ENCODE measurements at places on chromosomes 16 and 17. TPM values are rescaled to one million over a fixed set of nuclear protein-coding genes. Genes with fewer than 3 reads are reported as not detected.

The PRSS36 gene
- polyA plus RNA-seq, result 1.6 TPM

The INCA1 gene
- polyA plus RNA-seq, result 7.2 TPM

DNA sequence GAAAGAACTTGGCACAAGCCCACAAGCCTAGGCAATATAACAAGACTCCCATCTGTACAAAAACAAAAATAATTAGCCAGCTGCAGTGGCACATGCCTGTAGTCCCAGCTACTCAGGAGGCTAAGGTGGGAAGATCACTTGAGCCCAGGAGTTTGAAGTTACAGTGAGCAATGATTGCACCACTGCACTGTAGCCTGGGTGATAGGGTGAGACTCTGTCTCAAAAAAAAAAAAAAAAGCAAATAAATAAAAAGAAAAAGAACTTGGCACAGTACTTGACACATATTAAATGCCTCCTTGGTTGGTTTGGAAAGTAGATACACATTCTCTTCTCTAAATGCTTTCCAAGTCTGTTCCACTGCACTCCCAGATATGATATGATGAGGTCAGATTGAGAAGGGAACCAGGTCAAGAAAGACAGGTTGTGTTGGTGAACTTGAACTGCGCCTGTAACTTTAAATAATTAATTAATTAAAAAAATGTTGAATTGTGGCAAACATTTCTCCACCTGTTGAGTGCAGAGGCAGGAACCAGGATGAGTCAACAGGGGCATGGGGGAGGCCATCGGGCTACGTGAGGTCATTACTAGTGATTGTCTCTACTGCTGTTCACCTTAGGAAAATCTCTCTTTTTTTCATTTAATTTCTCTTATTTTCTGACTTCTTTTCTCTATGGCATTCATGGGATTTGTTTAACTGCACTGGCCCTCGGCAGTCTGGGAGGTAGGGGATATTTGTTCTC lies 25.9 kb upstream of the EFCAB13 start:
- DNase-seq, result no peak

DNA sequence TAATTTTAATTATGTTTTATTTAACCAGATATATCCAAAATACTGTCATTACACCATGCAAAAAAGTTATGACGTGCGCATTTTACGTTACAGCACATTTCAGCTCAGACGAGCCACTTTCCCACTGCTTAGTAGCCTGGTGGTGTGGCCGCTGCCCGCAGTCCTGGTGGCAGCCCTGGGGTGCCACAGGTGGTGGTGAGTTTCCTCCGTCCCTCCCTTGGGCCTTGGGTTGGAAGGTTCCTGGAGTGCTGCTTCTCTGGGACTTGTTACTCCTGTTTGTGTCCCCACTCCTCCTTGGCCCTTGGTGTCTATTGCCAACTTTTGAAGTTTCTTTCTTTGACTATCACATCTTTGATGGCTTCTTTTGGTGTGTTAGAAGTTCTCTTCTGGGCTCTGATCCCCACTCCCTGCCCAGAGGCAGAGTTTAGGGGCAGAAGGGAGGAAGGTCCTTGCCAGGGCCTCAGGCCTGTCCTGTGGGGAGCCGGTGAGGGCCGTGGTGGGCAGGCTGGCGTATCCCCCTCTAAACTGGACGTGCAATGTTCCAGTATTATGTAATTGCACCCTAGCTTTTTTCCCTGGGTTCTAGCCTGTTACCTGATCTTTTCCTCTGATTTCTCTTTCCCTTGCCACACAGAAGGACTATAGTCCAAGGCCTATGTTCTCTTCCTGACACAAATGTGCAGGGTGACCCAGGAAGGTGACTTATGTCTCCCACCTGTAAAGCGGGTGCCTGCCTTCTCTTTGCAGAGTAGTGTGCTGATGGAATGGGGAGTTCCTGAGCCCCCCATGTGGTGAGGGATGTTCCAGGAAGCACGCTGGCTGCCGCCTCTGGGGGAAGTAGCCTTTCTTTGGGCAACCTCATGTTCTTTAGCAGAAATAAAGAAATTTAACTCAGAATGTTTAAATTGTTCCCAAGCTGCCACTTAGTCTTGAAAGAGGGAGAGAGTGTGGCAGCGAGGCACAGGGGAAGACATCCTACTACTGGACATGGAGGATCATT lies 8.4 kb downstream of the MPRIP start:
- no peak for DNase-seq

DNA sequence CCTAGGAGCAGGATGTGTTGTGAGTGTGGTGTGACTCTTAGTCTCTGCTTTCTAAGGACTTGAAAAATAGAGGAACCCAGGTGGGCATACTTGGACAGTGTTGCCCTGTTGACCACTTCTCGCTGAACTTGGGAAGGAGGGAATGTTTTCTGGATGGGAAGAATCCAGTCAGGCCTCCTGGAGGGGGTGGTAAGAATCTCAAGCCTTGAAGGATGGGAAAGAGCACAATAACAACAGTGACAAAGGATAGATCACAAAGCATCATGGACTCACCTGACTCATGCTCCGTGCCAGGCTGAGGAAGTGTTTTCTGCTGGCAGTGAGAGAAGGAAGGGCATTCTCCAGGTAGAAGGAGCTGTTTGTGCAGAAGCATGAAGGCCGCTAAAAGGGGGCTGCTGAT lies 8.4 kb downstream of the KAT8 start:
- DNase-seq, result no peak

DNA sequence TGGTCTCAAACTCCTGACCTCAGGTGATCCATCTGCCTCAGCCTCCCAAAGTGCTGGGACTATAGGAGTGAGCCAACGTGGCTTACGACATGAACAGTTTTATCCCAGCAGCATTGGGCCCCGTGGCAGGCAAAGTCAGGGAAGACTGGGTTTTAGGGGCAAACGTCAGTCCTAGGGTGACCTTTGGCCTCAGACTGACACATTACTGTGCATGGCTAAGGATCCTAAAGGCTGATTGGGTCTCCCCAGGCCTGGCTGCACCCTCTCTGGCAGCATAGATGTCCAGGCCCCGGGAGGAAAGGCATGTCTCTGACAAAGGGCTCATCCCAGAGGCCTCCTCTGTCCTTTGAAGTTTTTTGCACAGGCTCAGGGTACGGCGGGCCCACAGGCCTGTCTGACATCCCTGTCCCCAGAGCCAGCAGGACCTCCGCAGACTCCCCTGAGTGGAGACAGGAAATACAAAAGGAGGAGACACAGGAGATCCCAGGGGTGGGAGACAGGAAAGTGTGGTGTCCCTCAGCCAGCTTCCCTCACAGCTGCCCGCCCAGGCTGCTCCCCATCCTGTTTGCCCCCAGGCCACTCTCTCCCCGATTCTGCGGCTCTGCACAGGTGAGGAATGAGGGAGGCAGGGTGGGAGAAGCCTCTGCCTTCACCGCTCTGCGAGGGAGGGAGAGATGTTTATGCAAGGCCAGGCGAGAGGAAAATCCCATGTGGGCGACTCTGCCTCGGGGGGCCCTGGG lies 54.5 kb upstream of the MTSS2 start:
- no peak for DNase-seq

DNA sequence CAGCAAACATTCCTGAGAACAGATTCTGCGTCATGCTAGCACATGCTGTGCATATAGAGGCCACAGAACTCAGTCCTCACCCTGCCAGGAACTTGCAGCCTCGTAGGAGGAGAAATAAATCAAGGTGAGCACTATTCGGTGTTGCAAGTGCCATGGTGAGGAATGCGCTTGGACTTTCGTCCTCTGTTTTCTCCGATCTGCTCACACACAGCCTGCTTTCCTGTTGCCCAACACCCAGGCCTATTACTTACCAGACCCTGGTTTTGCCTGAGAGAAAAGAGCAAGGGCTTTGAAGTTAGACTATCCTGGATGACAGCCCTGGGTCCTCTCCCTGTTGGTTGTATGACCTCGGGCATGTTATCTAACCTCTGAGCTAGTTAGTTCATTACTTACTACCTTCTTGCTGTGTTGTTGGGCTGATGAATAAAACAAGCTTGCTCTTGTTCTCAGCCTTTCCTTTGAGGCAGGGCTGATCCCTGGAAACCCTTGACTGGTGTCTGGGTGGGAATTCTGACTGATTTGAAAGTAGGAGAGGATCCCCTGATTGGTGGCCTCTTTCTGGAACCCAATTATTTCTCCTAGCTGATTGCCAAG lies 2.9 kb downstream of the ACSF2 start:
- DNase-seq, result no peak

DNA sequence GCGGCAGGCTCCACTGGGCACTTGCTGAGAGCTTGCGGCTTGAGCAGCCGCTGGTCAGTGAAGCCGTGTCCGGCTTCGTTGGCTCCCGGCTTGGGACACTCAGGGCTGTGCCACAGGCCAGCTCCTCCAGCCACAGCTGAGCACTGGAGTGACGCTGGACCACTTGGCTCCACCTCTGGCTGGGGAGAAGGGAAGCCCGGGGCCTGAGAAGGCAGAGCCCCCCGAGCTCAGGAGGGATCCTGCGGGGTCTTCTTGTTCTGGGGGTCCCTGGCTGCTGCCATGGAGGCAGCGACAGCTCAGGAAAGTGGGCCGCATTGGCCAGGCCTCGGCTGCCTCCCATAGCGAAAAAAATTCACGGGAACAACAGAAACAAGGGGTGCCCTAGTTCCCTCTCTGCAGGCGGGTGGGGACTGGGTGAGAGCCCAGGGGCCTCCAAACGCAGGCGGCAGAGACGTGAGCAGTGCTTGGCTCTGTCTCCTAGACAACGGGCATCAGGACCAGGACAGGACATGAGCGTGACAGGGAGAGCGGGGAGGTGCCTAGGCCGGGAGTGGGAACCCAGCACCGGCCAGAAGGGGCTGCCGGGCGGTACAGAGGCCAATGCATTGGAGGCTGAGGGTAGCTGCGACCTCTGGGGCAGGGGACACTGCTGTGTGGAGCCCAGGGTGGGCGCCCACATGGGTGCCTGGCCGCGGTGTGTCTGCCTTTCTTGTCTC lies 37.7 kb downstream of the SLC7A5 start:
- DNase-seq, result no peak

GRCh38 chr17:38358586-38359513 lies 7.2 kb downstream of the SOCS7 start:
- DNase-seq, result no peak

DNA sequence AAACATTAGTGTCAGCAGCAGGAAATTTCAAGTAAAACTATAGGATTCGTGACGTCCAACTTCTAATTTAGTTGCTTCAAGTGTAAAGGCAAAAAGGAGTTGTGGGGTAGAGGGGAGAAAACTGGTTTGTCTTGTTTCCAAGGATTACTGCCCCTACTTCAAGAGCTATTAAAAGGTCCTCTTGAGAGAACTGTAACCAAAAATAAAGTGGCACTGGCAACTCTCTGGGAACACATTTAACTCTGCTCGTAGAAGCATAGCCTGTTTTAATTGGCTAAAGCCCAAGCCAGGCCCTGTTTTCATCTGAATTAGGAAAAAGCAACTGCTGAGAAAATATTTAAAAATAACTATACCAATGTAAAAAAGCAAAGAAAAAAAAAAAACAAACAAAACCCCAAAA lies 51.8 kb upstream of the AKAP1 start:
- peak; percentile 55 for DNase-seq

GRCh38 chr17:19656851-19657581 lies 8.5 kb downstream of the ALDH3A2 start:
- DNase-seq, result no peak

- DNase-seq, result no peak
These were observed 72.2 kb upstream of the BRD7 start for GRCh38 chr16:50440991-50441390.

GRCh38 chr17:59331929-59332748 lies 684 bp downstream of the YPEL2 start:
- no peak for DNase-seq

- no peak for DNase-seq
These were observed 2.3 kb downstream of the ARL4D start for GRCh38 chr17:43400943-43401717.

GRCh38 chr16:66842765-66843164 lies 1.4 kb upstream of the CA7 start:
- DNase-seq, result no peak

GRCh38 chr16:13113741-13114140 lies 212.3 kb downstream of the SHISA9 start:
- no peak for DNase-seq

DNA sequence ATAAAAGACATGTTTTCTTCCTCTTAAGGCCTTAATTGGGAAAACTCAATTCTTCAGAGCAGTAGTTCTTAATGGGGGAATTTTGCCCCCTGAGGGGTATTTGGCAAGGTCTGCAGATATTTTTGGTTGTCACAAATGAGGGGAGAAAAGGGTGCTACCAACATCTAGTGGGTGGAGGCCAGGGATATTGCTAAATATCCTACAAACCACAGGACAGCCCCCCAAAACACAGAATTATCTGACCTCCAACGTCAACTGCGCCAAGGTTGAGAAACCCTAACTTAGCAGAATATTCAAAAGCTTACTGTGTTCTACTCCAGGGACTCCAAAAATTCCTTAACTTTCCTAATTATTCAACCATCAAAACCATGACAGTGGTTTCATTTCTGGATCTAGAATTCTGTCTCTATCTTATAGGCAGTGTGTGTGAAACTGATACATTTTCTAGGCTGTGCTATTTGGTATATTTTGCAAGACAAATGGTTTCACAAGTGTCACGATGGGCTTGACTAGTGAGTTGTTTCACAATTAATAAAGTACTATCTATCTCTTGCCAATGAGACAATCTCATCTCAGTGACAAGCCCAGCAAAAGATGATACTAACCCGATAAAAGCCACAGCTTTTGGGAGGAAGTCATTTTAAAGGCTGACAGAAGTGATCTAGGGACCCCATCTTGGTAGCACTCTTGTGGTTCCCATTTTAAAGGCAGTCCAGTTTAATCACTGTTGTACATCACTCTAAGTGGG lies 14.7 kb downstream of the TXNDC11 start:
- DNase-seq, result no peak

- DNase-seq, result no peak
These were observed 913 bp downstream of the SLC13A5 start for GRCh38 chr17:6712058-6712853.

GRCh38 chr16:62741692-62742091 lies 705.5 kb upstream of the CDH8 start:
- no peak for DNase-seq

DNA sequence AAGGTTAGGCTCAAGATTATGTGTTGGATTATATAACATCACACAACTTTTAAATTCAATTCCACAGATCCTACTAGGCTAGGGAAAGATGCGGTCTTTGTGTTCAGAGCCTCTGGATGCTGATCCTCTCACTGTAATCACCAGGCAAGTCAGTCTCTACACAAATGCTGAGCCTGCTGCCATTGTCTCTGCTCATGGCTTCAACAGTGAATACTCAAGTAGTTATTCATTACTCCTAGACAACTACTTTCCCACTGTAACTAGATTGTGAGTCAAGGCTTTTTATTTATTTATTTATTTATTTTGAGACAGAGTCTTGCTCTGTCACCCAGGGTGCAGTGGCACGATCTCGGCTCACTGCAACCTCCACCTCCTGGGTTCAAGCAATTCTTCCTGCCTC lies 15.8 kb upstream of the NDUFAB1 start:
- DNase-seq, result no peak

DNA sequence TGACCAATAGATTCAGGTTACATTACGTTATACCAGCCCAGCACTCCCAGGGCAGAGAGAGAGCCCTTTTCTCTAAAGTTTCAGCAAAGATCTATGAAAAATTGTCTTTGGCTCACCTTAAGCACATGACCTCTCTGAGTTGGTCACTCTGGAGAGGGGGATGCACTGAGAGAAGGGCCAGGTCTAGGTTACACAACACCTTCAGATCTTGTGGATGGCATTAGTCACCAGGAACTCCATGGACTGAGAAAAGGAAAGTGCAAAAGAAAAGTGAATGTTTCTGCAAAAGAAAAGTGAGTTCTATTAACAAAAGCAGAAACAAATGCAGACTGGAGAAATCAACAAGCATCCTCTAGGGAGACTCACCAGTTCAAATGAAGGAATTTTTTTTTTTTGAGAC lies 253.3 kb upstream of the SALL1 start:
- no peak for DNase-seq
